ENCODE measurements at places on chromosomes 5 and 9. TPM values are rescaled to one million over a fixed set of nuclear protein-coding genes. Genes with fewer than 3 reads are reported as not detected.

Gene SHISAL2B
- total RNA-seq = not detected

Gene PCDHGB5
- 1.8 TPM for total RNA-seq

Gene TTC16
- total RNA-seq = not detected

Gene PDE6A
- total RNA-seq = not detected

Gene NRARP
- 1.9 TPM for total RNA-seq

Gene CD14
- 1.2 TPM for total RNA-seq

Gene HINT1
- total RNA-seq = 212 TPM

Gene PDLIM4
- not detected for total RNA-seq

Gene TUSC1
- total RNA-seq = 0.76 TPM

Gene NLN
- 14.2 TPM for total RNA-seq

Gene CDH6
- total RNA-seq = not detected

Gene GPX3
- 0.76 TPM for total RNA-seq

Gene IFNB1
- total RNA-seq = not detected

Gene RORB
- total RNA-seq = not detected

Gene PCDHB8
- not detected for total RNA-seq

Gene SPRY4
- total RNA-seq = not detected

Gene WWC1
- 2.0 TPM for total RNA-seq

Gene TAF11L5
- total RNA-seq = not detected

Gene PRRX2
- total RNA-seq = not detected

Gene PCDHGA1
- total RNA-seq = 0.20 TPM

Gene PHYHD1
- 1.0 TPM for total RNA-seq

Data from activated B cell treated with CpG ODN at 0.5 μM for 24 hours (primary cell).